ENCODE measurements at places on chromosomes 2 and 18. TPM values are rescaled to one million over a fixed set of nuclear protein-coding genes. Genes with fewer than 3 reads are reported as not detected.

DNA sequence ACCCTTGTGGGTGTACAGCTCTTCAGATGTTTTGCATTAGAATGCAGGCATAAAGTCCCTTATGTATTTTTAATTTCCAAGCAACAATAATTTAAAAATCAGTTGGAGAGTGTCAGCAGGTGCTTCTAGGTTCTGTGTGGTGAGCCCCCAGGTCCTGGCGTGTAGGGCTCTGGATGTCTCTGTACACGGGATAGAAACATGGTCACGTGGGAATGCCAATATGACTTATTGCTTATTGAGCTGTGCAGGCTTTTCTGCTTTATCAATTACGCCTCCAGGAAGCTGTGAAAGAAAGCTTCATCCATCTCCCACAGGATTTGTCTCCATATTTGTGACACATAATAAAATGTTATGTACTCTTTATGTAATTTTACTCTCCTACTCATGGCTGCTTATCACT lies 37.8 kb downstream of the PRELID3A start:
- no peak for DNase-seq
- H3K27me3 ChIP-seq = no peaks in the 10 kb centered on the region
- no peak overlapping the region for H3K27ac ChIP-seq
- no peak overlapping the region for H3K4me3 ChIP-seq

DNA sequence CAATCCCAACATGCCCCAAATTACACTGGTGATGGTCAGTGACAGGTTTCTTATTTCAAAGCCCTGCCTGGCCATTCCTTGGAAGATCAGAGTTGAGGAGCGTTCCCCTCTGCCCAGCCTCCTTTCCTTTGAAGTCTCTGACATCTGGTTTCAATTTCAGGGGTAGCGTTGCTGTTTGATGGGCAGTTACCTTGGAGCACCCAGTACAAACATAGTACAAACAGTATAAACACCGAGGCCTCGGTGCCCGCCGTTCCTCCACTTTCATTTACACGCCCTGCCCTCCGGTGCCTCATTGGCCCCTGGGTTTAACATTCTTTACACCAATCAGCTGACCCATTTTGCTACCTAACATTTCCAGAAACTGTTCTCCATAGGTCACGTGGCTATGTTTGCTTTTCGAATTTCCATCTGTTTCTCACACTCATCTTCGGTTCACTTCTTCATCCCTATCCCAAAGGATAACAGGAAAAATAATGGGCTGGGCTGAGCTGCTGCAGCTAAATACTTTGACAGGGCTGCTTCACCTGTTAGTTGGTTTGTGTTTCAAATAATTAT lies 65.6 kb downstream of the NRP2 start:
- no peak overlapping the region for H3K4me3 ChIP-seq
- no peak for DNase-seq
- H3K27me3 ChIP-seq = no peaks in the 10 kb centered on the region
- no peaks in the 10 kb centered on the region for H3K36me3 ChIP-seq
- H3K27ac ChIP-seq = no peak overlapping the region

DNA sequence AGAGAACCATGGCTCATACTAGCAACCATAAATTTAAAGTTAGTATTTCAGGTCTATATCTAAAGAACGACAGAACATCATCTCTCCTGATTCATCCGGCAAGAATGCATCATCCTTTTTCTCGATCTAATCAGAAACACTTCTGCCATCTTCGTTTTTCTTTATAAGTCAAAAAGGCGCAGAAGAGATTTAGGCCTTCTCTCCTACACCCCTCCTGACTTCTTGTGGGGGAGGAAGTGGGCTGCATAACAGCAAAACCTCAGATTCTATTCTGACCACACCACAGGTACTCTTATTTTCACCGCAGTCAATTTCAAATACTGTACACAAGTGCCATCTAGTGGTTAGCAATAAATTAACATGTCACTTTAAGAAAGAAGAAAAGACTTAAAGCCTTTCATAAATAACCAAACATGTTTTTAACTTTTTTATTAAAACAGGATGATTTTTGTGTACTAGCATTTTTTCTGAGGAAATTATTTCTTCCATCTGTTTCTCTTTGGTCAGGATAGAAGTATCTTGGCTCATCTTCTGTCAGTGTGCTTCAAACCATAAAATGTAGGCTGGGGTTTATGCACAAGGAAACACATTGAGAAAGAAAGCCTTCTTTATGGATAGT lies 48.4 kb upstream of the PIK3C3 start:
- DNase-seq = peak; percentile 46
- no peaks in the 10 kb centered on the region for H3K27me3 ChIP-seq
- H3K4me1 ChIP-seq = no peaks in the 10 kb centered on the region
- no peak overlapping the region for H3K4me3 ChIP-seq
- no peaks in the 10 kb centered on the region for H3K36me3 ChIP-seq

- H3K4me3 ChIP-seq = no peak overlapping the region
- no peaks in the 10 kb centered on the region for H3K27me3 ChIP-seq
- no peaks in the 10 kb centered on the region for H3K4me1 ChIP-seq
- no peak for DNase-seq
- H3K27ac ChIP-seq = no peak overlapping the region
- no peaks in the 10 kb centered on the region for H3K36me3 ChIP-seq
Observed at GRCh38 chr2:163768881-163769695, 33.3 kb upstream of the FIGN start.

- H3K36me3 ChIP-seq = no peaks in the 10 kb centered on the region
- no peak overlapping the region for H3K4me3 ChIP-seq
- no peak overlapping the region for H3K27ac ChIP-seq
- H3K27me3 ChIP-seq = no peaks in the 10 kb centered on the region
- H3K4me1 ChIP-seq = peaks cover 9% of the 10 kb centered on the region
Observed at GRCh38 chr18:50008306-50008705, 186.6 kb downstream of the MYO5B start.

DNA sequence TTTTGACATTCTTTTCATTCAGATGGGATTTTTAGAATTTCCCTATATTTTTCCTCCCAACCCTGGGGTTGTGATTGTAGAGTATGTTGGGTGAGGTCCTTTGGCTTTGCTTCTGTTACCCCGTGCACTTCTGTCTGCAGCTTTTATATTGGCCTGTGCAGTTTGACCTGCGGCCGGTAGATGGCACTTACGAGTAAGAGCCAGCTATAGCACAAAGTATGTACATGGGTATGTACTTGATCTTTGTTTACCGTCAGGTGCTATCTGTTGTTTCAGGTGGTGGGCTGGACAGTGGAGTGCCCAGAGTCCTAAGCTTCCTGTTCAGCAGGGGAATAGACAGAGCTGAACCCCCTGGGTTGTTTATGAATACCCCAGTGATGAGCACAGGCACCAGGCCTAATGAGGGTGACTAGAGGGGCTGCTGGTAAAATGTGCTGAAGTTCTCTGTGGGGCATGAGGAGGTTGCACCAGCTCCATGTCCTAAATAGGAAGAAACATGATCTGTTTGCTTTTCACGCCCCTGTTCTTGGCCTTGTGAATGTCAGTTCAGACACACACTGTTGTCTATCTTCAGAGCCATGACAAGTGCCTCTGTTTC lies 58.9 kb upstream of the THUMPD2 start:
- no peak overlapping the region for H3K27ac ChIP-seq
- H3K4me1 ChIP-seq = no peaks in the 10 kb centered on the region
- no peak overlapping the region for H3K4me3 ChIP-seq
- no peaks in the 10 kb centered on the region for H3K36me3 ChIP-seq

The TEX44 gene
- total RNA-seq = not detected

The VWA3B gene
- not detected for total RNA-seq

The CAVIN2 gene
- total RNA-seq = 4.8 TPM

All from hepatocyte (in vitro differentiated cells).